Fibroblast of upper back skin (primary cell): ENCODE measurements at places on chromosomes 1 and 21.

GRCh38 chr1:156253634-156254033, 5.8 kb upstream of the PAQR6 start:
- DNase-seq: no peak

DNA sequence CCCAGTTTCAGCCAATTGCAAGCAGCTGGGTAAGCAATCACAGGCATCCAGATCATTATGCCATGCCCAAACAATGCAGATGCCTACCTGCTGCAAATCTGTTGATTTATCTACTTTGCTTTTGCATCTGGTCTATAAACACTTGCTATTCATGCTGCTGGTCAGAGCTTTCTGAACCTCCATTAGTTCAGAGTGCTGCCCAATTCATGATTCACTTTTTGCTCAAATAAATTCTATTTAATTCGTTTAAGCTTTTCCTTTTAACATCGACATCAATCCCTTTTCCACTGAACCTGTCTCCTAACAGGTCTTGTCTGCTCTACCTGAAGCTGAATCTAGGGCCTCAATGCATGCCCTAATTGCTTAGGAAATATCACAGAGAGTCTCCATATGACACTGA, 99.4 kb upstream of the C1orf87 start:
- no peak for DNase-seq

DNA sequence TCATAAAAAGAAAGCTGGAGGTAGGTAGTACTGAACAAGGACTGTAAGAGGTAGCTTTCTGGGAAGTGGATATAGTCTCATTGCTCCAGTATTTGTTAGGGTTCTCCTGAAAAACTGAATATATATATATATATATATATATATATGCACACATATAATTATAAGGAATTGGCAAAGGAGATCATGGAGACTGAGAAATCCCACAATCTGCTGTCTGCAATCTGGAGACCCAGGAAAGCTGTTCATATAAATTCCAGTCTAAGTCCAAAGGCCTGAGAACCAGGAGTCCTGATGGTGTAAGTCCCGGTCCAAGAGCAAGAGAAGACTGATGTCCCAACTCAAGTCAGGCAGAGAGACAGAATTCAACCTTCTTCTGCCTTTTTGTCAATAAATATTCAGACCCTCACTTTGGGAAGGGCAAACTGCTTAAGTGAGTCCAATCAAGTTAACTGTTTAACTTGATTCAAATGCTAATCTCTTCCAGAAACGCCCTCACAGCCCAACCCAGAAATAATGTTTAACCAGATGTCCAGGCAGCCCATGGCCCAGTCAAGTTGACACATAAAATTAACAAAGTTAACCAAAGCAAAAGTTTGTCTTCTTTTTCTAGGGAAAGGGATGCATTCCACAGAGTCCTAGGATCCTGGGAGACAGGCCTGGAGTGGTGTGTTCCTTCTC, 225.3 kb upstream of the KAZN start:
- DNase-seq: no peak

- no peak for DNase-seq
Observed at GRCh38 chr1:208858738-208859137, 614.6 kb upstream of the PLXNA2 start.

GRCh38 chr1:68269637-68270430, 37.5 kb upstream of the WLS start:
- DNase-seq: peak; percentile 50
